ENCODE measurements at places on chromosomes 11 and 22. TPM values are rescaled to one million over a fixed set of nuclear protein-coding genes. Genes with fewer than 3 reads are reported as not detected.

DNA sequence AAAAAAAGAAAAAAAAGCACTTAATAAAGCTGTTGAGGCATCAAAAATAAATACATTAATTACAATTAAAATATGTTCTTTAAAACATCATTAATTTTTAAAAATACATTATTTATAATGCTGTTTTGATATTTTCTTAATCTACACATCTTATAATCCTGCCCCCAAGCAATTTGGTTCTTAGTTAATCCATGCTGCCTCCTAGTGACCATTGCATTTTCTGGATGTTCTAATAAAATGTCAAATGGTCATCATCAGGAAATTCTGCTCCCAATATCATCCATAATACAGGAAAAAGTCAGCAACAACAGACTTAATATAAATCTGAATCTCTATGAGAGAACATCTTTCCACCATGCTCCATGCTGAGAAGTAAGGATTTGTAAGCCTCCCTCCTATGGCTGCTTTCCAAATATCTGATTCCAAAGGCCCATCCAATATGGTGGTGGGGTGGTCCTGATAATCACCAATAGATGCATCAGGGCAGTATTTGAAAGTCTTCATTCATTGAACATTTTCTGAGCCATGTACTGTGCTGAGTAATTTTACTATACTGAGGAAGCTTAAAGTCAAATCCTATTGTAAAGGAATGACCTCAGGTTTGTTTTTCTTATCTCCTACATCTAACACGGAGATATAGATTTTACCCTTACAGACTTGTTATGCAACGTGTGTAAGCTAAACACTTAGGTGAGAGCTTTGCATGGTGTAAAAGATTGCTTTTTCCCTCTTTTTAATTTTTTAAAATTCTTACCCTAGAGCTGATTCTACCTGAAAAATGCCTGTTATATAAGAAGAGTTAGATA lies 124.7 kb upstream of the BMAL1 start:
- DNase-seq, result peak; percentile 34

DNA sequence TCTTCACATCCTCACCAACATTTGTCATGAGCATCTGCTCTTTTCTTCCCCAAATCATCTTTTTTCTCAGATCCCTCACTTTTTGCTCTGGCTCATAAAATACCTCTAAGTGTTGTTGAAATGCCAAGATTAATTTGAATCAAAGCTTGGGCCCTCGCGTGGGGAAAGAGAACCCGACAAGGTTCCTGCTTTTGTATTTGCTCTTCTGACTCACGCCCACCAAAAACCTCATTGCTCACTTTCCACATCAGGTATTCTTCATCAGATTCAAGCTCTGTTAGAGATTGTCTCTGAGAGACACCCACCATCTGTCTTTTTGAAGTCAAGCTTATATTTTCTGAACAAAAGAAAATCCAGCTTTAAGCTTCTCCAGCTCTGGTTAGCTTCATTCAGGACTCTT lies 52.9 kb upstream of the FBXO3 start:
- no peak for DNase-seq

DNA sequence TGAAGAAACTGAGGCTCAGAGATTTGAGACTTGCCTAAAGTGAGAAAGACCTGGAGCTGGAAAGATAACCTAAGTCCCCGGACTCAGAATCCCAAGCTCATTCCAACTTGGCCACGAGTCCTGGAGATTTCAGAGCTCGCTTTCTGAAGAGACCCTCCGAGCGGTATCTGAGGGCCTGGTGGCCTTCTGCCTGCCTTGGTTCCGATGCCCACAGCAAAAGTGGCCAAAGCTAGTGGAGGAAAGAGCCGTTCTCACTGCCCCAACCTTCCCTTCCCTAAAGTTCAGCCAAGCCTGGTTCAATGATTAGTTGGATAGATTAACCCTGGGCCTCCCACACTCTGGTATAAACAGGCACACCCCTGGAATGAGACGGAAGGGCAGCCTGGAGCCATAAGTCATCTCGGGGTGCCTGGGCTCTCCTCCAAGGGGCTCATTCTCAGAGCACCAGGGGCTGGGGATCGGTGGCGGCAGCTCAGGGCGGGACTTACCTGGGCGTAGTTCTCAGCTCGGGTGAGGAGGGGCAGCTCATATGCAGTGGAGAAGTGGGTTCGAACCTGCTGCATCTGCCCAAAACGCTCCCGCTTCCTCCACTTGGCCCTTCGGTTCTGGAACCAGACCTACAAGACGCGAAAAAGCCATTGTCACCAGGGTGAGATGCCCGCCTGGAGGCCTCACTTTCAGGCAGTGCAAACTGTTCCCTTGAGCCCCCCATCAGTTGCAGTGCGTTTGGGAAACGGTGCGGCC lies 42.8 kb downstream of the ALX4 start:
- no peak for DNase-seq

DNA sequence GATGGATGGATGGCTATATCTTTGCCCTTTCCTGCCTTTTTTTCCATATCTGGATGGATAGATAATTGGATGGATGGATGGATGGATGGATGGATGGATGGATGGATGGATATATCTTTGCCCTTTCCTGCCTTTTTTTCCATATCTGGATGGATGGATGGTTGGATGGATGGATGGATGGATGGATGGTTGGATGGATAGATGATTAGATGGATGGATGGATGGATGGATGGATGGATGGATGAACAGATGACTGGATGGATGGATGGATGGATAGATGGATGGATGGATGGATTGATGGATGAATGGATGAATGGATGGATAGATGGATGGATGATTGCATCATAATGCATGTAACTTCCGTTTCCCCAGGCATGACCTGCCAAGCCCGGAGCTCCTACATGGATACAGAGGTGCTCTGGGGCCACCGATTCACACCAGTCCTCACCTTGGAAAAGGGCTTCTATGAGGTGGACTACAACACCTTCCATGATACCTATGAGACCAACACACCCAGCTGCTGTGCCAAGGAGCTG lies 24.9 kb downstream of the KCNJ5 start:
- no peak for DNase-seq

DNA sequence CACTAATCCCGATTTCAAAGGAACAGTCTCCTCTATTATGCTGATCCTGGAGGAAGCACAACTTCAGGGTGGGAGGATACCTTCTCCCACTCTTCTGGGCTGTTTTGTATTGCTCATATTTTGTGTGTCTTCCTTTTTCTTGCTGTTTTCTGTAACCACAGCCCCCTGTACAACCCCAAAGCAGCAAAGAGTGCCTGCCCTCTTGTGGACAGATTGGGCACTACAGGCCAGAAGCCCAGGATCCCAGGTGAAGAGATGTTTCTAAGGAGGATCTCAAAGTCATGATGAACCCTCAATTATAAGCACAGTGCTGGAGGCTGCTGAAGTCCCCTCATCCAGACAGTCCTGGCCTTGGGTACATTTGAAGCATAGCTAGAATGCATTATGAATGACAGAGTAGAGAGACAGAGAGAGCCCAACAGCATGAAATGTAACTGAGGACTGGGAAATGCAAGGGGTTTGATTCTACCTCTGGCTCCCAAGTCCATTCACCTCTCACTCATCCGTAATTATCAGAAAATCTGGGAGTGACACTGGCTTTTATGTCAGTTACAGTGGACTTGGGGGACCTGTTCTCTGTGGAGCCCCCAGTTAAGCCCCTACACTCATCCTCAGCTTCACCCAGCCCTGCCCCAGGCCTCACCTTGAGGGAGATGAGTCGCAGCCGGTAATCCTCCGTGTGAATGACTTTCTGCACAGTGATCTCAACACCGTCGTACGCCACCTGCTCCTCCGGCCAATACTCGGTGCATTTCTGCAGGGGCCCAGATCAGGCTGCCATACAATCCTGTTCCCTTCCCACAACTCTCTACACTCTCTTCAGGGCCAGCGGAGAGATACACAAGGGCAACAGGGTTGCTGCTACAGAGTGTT lies 6.2 kb upstream of the IGSF22 start:
- DNase-seq, result peak; percentile 84

DNA sequence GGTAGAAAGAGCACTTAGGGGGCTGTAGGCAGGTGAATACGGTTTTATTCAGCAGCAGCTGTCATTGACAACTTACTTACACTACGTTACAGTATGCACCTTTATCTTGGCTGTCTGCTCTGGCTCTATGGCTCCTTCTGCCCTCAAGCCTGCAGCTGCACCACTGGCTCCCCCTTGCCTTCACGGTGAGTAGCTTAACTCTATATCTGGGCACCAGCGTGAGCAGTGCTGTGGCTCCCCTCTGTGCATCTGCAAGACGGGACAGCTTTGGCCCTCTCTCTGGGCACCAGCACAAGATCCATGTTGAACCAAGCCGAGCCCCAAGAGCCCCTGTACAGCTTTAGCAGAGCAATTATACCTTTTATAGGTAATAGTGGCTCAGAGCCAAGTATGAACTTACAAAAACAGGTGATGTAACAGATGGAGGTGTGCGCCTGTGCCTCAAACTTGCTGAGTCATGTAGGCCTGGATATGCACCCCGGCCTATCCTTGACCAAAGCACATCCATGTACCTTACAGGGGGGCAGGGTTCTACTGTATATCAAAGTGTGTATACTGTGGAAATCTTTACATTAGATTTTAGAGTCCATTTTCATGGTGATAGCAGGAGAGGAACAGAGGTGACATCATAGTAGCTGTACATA lies 96.9 kb upstream of the CTSC start:
- no peak for DNase-seq

GRAMD1B gene
- 55.5 TPM for polyA plus RNA-seq

DNA sequence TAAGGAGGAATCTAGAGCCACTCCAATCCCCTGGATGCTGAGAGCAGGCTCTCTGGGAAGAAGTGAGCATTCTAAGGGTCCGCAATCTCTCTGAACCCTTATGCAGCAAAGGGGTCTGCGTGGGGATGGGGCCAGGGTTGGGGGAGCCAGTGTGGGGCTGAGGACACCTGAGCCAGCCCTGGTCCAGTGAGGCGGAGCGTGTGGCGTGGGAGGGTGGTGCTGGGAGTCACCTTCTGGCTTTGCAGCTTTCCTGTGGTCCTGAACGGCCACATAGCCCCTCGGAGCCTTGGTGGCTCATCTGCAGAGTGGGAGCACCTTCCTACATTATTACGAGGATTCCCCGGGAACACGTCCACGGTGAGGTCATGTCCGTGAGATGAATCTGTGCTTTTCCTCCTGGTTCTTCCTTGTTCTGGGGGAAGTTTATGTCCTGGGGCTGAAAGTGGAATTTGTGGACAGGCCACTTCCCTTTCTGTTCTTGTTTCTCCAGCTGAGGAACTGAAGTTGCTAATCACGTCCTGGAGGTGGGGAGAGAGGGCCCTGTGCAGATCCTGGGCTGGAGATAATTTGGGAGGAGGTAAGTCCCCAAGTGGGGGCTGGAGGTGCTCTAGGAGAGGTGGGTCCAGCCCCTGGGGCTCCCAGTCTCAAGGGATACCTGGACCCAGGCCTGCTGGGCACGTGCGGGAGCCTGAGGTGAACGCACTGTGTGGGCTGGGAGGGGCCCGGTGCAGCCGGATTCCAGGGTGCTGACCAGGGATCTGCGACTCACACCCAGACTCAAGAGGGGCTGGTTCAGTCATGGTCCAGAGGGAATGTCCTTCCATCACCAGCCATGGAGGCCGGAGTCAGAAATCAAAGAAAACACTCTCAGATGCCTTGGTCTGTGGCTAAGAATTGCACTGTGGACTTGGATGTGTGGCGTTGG lies 6.1 kb downstream of the MRGPRE start:
- no peak for DNase-seq

All from A549 (cell line).